ENCODE measurements at places on chromosomes 7 and 10. TPM values are rescaled to one million over a fixed set of nuclear protein-coding genes. Genes with fewer than 3 reads are reported as not detected.

IRF5 gene
- total RNA-seq = 19.9 TPM

HTR5A gene
- total RNA-seq = not detected

CDH23 gene
- total RNA-seq = 0.04 TPM

SCIN gene
- total RNA-seq = 14.7 TPM

ZNF485 gene
- total RNA-seq = 4.0 TPM

MARVELD1 gene
- 37.2 TPM for total RNA-seq

GHITM gene
- total RNA-seq = 276 TPM

GJD4 gene
- total RNA-seq = not detected

EPO gene
- not detected for total RNA-seq

ALDH18A1 gene
- 51.2 TPM for total RNA-seq

ANKRD16 gene
- 7.9 TPM for total RNA-seq

SLC29A4 gene
- 6.5 TPM for total RNA-seq

LRRC61 gene
- 63.4 TPM for total RNA-seq

C7orf57 gene
- 0.34 TPM for total RNA-seq

TAS2R41 gene
- total RNA-seq = not detected
